ENCODE measurements at places on chromosomes 1 and 21.

- DNase-seq: no peak
Observed at GRCh38 chr1:221736714-221737113, 5.2 kb downstream of the DUSP10 start.

DNA sequence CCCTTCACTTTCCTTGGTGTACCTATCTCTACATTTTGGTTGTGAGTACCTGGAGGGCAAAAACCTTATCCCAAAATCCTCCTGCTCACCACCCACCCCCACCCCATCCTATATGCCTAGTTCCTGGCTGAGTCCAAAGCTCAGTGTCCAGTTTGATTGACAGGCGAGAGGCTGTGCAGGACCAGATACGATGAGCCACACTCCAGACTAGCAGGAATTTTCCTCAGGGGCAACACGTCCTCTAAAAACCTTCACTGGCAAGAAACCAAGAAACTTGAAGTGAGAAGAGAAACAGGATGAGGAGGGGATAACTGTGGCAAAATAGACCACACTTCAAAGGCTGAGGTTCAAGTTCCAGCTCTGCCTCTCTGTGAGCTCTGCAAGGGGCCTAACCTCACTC lies 1.1 kb upstream of the SLAMF8 start:
- no peak for DNase-seq

DNA sequence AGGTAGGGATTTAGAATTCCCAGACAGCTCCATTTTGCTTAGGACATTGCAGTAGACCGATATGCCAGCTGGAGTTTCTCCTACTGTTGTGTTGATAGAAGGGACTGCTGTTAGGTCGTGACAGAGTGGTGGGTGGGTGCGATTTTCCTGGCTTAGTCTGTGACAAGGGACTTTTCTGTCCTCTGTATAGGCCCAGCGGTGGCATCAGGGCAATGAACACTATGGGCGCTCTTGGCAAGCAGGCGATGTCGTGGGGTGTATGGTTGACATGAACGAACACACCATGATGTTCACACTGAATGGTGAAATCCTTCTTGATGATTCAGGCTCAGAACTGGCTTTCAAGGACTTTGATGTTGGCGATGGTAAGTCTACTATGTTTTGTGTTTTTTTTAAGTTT lies 321.8 kb downstream of the ZP4 start:
- DNase-seq: no peak

GRCh38 chr1:159005676-159006075 lies 4.0 kb upstream of the IFI16 start:
- DNase-seq: no peak

GRCh38 chr1:56688522-56689026 lies 43.5 kb downstream of the PRKAA2 start:
- no peak for DNase-seq

GRCh38 chr21:21101911-21102310 lies 103.7 kb downstream of the NCAM2 start:
- peak; percentile 26 for DNase-seq
